ENCODE measurements at places on chromosomes 1 and 21.
A peak's percentile ranks its signal among the peaks of the same experiment; 100 is the strongest.

- no peak for DNase-seq
These were observed 472.7 kb downstream of the PTPRU start for GRCh38 chr1:29708796-29709703.

- DNase-seq = no peak
These were observed 7.3 kb downstream of the CD244 start for GRCh38 chr1:160855181-160855981.

GRCh38 chr1:63073309-63074306, 248.8 kb upstream of the FOXD3 start:
- peak; percentile 4 for DNase-seq

- DNase-seq = no peak
These were observed 1304.2 kb upstream of the ADGRL4 start for GRCh38 chr1:80310703-80311245.

DNA sequence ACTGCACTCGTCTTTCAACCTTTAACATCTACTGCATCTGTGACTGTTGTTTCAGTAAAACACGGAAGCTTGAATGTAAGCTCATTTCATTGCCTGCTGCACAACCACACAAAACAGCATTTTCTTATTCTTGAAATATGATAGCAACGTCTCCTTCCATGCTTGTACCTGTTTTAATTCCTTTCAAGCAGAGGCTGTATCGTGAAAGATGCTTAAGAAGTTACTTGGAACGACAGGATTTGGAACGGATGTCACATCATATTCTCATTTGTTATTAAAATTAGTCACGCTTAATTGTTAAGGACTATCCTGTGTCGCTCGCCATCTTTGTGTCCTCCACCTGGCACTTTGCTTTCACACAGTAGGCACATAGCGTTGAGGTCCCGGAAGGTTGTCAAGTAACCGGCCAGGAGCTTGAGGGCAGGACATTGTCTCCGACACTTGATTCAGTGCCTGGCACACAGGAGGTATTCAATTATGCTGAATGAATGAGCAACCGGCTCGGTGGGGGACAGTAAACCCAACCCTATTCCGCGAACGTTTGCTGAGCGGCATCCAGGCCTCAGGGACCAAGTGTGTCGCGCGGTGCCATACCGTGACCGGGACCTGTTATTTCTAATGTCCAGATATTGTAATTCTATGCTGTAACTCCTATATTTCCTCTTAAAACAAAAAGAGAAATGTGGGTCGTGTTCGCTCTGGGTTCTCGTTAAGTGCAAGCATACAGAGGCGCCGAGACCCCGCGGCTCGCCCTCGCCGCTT, 499 bp upstream of the SH3GLB1 start:
- peak; percentile 59 for DNase-seq

DNA sequence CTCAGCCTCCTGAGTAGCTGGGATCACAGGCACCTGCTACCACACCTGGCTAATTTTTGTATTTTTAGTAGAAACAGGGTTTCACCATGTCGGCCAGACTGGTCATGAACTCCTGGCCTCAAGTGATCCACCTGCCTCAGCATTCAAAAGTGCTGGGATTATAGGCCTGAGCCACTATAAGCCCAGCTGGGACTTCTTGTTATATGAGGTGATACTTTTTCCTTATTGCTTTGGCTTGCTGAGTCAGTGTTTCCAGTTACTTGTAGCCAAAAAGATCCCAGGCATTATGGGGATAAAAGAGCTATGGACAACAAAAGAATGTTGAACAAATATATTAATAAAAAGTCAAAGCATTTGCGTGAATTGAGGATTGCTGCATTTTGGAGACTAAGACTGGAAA, 69.9 kb upstream of the LPGAT1 start:
- no peak for DNase-seq

Measured in amygdala (tissue), 56 donors.